NCI-H1048 (cell line): ENCODE measurements at places on chromosomes 16 and 17.
A peak's percentile ranks its signal among the peaks of the same experiment; 100 is the strongest.

- no peak for DNase-seq
Observed at GRCh38 chr16:35628976-35629375, 2169.6 kb downstream of the TP53TG3F start.

GRCh38 chr16:530111-530817, 2.8 kb downstream of the CAPN15 start:
- DNase-seq = no peak

DNA sequence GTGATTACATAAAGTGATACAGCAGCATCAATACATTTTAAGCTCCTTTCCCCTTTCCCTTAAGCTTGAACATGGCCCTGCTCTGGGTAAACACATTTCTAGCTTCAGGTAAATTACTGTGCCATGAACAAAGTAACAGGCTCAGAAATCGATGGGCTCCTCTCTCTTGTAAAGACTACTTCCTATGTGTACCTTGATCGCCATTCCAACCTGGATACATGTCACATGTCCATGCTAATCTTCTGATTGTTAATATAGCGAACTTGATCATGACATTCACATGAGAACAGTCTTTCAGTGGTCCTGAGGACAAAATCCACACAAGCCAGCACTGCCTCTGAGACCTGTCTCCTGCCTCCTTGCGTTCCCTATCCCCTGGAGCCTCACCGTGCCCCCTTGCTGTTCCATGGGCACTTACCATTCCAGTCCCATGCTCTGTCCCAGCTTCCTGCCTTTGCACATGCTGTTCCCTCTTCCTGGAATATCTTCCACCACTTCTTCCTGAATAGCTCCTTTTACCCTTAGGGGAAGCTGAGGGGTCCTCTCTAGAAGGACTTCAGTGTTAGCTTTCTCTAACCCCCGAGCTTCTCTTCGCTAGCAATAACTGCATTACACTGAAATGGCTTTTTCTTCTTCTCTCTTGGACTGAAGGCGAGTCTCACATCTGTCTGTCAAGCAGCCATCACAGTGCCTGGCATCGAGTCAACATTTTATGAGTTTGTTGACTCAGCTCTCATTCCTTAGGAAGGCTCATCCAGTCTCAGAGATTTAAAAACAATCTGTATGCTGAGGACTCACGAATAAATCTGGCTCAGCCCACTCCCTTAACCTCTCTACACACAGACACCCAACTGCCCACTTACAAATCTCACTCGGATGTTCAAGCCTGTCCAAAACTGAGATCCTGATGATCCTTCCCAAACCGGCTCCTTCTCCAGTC, 93.3 kb downstream of the ASIC2 start:
- DNase-seq = no peak

- no peak for DNase-seq
Observed at GRCh38 chr17:69388822-69389442, 25.6 kb upstream of the MAP2K6 start.

- DNase-seq = no peak
Observed at GRCh38 chr16:65388592-65388991, 266.7 kb upstream of the CDH11 start.

GRCh38 chr17:75878174-75878998, at the start of gene TRIM47:
Gene TRIM47, minus strand, starts transcription at chr17:75878581. Its CDS starts 33 bp downstream, at chr17:75878548.
- no peak for DNase-seq

GRCh38 chr16:78869492-78869891, 731.0 kb downstream of the MAF start:
- DNase-seq = no peak

- no peak for DNase-seq
Observed at GRCh38 chr16:89615596-89616090, 2.2 kb downstream of the DPEP1 start.

DNA sequence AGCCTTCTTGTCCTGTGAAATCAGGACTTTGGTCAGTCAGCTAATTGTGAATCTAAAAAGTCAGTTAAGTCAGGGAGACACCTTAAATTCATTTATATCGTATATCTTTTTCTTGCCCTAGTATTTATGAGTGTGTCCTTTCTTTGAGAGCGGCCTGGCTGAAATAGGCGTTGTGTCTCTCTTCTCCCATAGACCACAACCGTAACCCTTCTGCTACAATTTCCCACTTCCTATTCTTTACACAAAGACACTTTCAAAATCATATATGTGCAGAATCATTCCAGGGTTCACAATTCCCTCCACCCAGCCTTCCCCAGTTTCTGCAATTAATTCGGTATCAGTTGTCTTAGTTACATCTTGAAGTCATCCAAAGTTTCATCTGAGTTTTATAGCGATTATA, 14.0 kb upstream of the COTL1 start:
- DNase-seq = no peak

DNA sequence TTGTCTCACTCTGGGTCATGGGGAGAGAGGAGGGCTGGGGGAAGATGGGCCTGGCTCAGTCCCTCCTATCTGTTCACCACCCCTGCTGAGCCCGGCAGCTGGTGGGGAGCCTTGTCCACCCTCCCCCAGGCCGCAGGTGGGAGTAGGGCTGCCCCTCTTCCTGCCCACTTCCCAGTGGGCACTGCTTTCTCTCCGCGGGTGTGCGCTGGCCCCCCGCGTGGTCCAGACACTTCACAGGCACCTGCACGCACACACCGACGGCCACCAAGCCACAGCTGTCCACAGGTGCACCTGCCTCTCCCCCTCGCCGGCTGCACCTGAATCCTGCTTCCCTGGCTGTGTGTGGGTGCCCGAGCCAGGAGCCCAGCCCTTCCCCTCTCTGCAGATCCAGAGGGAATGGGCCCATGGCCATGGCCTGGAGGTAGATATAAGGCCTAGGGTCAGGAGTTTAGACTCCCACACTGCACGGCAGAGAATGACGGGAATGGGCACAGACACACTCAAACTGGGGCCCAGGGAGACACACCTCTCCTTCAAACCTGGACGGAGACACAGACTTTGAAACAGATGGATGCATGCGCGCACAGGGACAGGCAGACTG, 2.0 kb downstream of the NHERF2 start:
- DNase-seq = no peak

DNA sequence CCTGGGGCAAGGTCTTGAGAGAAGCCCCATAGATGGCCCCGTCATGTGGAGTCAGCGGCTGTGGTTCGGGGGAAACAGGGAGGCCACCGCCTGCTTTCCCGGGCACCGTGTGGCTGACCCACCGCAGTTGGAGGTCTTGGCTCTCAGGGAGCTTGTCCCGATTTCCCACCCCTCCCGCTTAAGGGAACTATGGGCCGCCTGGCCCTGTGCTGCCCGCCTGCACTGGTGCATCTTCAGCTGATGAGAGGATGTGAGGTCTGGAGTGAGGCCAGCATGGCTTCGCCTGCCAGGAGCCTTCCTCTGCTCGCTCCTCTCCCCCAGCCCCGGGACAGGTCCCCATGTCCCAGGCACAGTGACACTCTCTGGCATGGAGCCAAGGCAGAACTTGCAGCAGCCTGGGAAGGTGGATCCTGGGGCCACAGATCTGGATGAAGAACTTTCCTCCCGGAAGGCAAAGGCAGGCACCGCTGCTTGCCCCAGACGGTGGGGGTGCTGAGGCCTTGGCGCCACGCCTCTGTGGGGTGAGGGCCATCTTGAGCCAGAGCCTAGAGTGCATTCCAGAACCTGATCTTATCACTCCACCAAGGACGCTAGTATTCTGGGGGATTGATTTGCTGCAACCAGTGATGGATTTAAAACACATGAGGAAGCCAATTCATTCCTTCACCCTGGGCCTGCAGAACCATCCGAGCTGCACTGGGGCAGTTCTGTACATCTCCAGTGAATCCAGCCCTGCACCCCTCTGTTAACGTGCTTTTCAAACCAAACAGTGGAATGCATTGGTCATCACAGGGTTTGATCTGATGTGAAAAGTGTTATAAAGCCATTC, 178.6 kb upstream of the TNRC6C start:
- no peak for DNase-seq

DNA sequence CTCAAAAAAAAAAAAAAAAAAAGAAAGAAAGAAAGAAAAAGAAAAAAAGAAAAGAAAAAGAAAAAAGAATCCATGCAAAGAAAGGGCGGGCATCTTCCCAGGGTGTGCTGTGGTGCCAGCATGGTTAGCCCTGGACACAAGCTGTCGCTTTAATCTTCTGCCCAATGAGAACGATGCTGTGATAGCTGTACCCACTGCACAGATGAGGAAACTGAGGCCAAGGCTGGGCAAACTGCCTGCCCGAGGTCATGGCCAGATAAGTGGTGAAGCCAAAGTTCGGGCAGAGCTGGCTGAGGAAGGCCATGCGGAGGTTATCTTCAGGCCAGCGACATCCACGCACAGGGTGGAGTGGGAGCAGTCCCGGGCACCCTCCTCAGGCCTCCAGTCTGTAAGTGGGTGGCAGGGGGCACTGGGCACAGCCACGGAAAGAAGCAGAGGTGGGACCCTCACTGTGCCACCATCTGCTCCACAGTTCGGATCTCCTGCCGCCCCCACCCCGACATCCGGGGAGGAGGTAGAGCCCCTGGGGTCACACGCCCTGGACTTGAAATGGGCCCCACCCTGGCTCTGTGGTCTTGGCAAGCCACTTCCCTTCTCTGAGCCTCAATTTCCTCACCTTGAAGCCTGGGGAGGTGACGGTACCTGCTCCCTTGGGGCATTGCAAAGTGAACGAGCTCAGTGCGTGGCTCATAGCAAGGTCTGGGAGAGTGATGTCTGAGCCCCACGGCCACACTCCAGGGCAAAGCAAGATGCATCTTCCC, 6.5 kb downstream of the FBXL16 start:
- DNase-seq = no peak

DNA sequence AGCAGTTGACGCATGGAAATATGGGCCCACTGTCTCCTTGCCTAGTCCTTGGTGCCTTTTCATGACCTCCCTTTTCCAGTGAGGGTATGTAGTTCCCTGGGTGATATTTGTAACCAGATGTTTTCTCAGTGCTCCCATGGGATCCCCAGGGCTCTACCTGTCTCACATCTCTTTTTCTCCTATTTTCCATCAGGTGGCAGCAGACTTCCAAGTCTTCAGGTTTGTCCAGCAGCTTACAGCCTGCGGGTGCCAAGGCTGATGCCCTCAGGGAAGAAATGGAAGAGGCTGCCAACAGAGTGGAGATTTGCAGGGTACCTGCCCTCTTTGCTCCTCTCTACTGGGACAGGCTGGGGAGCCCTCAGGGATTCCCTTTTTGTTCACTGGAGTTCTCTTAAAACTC, 89.1 kb downstream of the ELAC2 start:
- DNase-seq = no peak

GRCh38 chr17:81428948-81429774, 33.9 kb downstream of the BAHCC1 start:
- peak; percentile 22 for DNase-seq

- DNase-seq = no peak
Observed at GRCh38 chr16:23222929-23223328, 40.4 kb downstream of the SCNN1G start.

GRCh38 chr16:66508914-66509496, 40.9 kb downstream of the TK2 start:
- DNase-seq = no peak

DNA sequence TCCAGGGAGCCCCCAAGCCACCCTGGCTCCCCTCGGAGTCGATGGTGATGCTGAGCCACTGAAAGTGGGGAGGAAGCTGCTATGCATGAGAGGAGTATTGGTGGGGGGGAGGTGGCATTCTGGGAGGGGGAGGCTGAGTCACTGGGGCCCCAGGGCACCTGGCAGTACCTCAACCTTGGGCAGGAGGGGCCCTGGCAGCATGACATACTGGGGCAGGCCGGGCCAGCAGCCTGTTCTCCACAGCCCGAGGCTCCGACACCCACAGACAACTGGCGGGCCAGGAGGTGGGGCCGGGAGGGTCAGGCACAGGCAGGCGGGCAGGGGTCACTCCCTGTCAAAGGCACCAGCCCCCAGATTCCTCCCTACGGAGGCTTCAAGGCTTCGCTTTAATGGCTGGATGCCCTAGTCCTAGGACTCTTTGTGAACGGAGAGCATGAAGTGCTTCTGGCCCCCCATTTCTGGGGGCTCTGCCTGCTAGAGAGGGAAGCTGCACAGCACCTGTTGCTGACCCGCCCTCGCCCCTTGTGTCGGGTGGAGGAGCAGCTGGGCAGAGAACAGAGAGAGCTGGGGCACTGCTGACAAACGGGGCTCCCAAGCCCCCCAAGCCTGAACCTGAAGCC, 928 bp downstream of the CASKIN2 start:
- no peak for DNase-seq

DNA sequence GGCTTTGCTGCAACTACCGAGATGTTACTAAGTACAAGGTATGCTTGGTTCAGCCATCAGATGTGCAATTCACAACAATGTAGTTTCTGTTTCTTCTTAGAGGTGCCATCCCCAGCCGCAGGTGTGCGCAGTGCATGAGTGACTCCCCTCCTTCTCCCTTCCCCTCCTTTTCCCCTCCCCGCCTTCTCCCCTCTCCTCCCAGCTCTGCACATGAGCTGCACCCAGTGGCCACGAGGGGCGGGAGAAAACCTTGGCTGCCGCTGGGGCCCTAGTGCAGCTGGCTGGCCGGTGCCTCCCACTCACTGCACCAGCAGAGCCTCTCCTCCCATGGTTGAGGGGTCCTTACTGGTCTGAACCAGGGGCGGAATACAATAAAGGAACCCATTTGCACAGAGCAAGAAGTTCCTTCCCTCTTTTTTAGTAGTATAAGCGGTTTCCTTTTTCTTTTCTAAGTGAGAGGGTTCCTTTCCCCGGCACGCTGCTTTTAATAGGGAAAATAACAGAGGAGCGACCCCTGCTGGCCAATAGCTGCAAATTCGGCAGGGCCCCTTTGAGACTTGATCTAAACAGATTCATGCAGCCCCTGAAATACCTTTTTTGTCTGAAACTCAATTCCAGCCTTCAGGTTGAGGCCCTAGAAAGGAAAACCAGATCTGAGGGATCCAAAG, 7.8 kb upstream of the CCL15 start:
- DNase-seq = no peak

DNA sequence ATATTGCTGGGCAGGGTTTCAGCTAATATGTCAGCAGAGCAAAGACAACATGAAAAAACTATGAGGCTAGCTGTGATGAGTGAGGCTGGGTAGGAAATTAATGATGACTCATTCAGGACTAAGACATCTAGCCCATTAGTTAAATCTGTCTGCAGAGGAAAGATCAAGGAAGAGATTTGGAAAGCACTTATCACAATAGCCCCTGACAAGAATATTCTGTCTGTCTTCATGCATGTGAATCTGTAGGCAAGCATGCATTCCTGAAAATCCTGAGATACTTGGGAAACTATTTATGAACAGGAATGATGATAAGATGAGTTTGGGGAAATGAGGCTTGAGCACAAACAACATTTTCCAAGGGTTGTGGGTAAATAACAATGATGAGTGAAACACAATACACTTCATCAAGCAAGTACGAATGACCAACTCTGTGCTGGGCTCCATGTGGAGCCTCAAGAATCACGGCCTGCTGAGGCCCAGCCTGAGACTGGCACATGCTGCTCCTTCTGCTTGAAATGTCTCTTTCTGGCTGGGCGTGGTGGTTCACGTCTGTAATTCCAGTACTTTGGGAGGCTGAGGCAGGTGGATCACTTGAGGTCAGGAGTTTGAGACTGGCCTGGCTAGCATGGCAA, 96.5 kb upstream of the ASIC2 start:
- no peak for DNase-seq

- DNase-seq = no peak
Observed at GRCh38 chr17:17548044-17548443, 43.5 kb downstream of the PEMT start.

DNA sequence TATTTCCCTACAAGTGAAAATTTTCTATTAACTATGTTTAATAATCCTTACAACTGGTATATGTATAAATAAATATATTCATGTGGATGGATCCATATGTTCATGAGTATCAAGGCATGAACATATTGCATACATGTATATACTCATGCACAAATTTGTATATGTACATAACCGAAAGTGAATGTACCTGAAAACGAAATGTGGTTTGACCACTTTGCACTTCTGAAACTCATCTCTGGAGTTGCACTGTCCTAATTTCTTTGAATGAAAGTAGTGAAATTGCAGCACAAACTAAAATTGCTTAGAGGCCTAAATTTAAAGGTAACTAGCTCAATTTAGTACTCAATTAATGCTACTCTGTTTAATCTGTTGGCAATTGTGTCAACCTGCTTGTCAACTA, 27.4 kb upstream of the GNAO1 start:
- no peak for DNase-seq
